ENCODE measurements at places on chromosomes 1 and 21.

GRCh38 chr1:61569303-61569621, 155.7 kb downstream of the TM2D1 start:
- peaks cover 5% of the 10 kb centered on the region for H3K27me3 ChIP-seq
- no peak overlapping the region for H3K4me3 ChIP-seq
- DNase-seq = no peak
- no peaks in the 10 kb centered on the region for H3K36me3 ChIP-seq

GRCh38 chr1:192707978-192708547, 72.1 kb downstream of the RGS13 start:
- no peak for DNase-seq
- no peaks in the 10 kb centered on the region for H3K36me3 ChIP-seq
- no peak overlapping the region for H3K4me3 ChIP-seq
- no peaks in the 10 kb centered on the region for H3K27me3 ChIP-seq
- H3K27ac ChIP-seq = no peak overlapping the region

- H3K4me3 ChIP-seq = no peak overlapping the region
- H3K4me1 ChIP-seq = no peaks in the 10 kb centered on the region
- no peaks in the 10 kb centered on the region for H3K36me3 ChIP-seq
- no peak for DNase-seq
Measured at GRCh38 chr1:21924503-21925005, 12.6 kb downstream of the HSPG2 start.

- no peak overlapping the region for H3K4me3 ChIP-seq
- no peak overlapping the region for H3K27ac ChIP-seq
- H3K36me3 ChIP-seq = no peaks in the 10 kb centered on the region
- DNase-seq = no peak
Measured at GRCh38 chr1:66642992-66643391, 109.0 kb downstream of the SGIP1 start.

GRCh38 chr1:117928881-117929342, 509 bp downstream of the GDAP2 start:
- peak overlapping the region; percentile 89 for H3K27ac ChIP-seq
- DNase-seq = peak; percentile 45
- no peaks in the 10 kb centered on the region for H3K27me3 ChIP-seq
- H3K4me1 ChIP-seq = peaks cover 44% of the 10 kb centered on the region
- H3K36me3 ChIP-seq = peaks cover 21% of the 10 kb centered on the region

- H3K36me3 ChIP-seq = peaks cover 21% of the 10 kb centered on the region
- no peaks in the 10 kb centered on the region for H3K27me3 ChIP-seq
- no peak for DNase-seq
- H3K4me1 ChIP-seq = peaks cover 15% of the 10 kb centered on the region
- peak overlapping the region; percentile 59 for H3K4me3 ChIP-seq
Measured at GRCh38 chr1:59026472-59026948, 242.7 kb upstream of the JUN start.

DNA sequence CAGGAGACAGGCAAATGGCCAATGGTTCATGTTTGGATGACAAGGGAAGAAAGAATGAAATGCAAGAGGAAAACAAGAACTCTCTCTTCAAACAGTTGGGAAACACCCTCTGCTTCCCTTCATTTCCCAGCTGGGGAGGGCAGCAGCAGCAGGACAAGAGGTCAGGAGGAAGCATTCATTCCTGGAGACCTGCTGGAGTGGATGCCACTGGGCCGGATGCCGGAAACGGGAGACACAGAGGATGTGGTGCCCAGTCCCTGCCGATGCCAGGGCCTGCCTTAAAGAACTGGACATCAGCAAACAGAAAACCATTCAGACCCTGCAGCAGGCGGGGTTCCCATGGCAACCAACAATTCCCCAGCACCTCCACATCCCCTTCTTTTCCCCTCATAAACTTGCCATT, 102.3 kb upstream of the ZNF648 start:
- H3K27ac ChIP-seq = no peak overlapping the region
- no peaks in the 10 kb centered on the region for H3K36me3 ChIP-seq
- H3K4me1 ChIP-seq = no peaks in the 10 kb centered on the region
- peaks cover 3% of the 10 kb centered on the region for H3K27me3 ChIP-seq

DNA sequence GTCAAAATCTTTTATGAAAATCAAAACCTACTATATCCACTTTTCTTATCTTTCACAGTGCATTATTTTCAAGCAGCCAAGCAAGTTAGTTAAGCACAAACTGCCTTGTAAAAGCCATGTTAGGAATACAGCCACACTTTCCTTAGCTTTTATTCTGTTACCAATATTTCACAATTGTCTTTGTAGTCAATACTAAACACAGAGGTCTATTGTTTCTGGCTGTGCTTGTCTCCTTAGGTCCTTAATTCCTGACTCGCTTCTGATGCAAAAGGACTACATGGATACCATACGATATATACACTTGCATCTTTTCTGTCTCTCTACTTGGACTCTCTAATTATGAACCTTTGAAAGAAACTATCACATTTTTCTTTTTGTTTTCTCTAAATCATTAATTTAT, 331.8 kb downstream of the NEGR1 start:
- no peak overlapping the region for H3K27ac ChIP-seq
- no peak for DNase-seq
- H3K4me3 ChIP-seq = no peak overlapping the region
- H3K27me3 ChIP-seq = no peaks in the 10 kb centered on the region
- H3K36me3 ChIP-seq = no peaks in the 10 kb centered on the region
- no peaks in the 10 kb centered on the region for H3K4me1 ChIP-seq

GRCh38 chr1:6103111-6103853, 57.6 kb downstream of the KCNAB2 start:
- peaks cover 4% of the 10 kb centered on the region for H3K36me3 ChIP-seq
- no peak overlapping the region for H3K27ac ChIP-seq
- DNase-seq = no peak
- no peak overlapping the region for H3K4me3 ChIP-seq

GRCh38 chr1:91864017-91864700, 21.8 kb downstream of the TGFBR3 start:
- H3K36me3 ChIP-seq = peaks cover 11% of the 10 kb centered on the region
- no peak for DNase-seq
- H3K27me3 ChIP-seq = peaks cover 15% of the 10 kb centered on the region
- H3K27ac ChIP-seq = no peak overlapping the region

DNA sequence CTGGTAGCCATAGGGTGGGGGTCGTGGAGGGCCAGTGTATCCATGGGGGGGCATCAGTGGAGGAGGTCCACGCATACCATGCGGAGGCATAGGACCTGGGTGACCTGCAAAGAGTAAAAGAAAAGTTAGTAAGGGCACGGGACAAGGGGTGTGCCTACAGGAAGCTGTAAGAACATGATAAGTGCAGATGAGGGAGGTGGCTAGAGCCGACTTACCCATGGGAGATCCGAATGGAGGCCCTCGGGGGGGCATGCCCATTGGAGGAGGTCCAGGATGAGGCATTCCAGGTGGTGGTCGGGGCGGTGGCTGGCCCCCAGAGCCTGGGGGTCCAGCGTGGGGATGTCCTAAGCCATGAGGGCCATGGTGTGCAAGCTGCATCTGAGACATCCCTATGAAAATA, 4.0 kb downstream of the SF3B4 start:
- peak overlapping the region; percentile 42 for H3K4me3 ChIP-seq
- H3K36me3 ChIP-seq = peaks cover 50% of the 10 kb centered on the region
- H3K27me3 ChIP-seq = no peaks in the 10 kb centered on the region
- peaks cover 45% of the 10 kb centered on the region for H3K4me1 ChIP-seq
- DNase-seq = no peak

GRCh38 chr1:195851804-195852203, 756.4 kb downstream of the KCNT2 start:
- no peaks in the 10 kb centered on the region for H3K4me1 ChIP-seq
- no peak for DNase-seq
- no peak overlapping the region for H3K4me3 ChIP-seq
- H3K27ac ChIP-seq = no peak overlapping the region
- no peaks in the 10 kb centered on the region for H3K27me3 ChIP-seq
- H3K36me3 ChIP-seq = no peaks in the 10 kb centered on the region

DNA sequence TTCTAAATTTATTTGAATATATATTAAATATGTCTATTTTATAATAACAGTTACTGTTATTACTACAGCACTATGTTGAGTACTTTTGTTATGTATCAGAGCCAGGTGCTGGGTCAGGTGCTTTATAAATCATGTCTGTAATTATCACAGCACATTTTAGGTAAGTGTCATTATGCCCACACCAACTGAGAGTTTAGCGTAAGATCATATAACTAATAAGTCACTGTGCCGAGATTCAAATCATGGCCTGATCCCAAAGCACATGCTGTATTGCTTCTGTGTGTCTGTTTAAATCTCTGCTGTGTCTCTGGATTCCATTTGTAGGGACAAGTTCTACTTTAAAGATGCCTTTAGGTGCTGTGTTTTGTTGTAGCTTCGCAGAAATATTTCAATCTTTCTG, 1.9 kb downstream of the GPSM2 start:
- H3K27me3 ChIP-seq = peaks cover 3% of the 10 kb centered on the region
- H3K36me3 ChIP-seq = peaks cover 11% of the 10 kb centered on the region
- no peak overlapping the region for H3K27ac ChIP-seq

All from activated T-helper 1 cell treated with anti-CD3 and anti-CD28 coated beads, Interleukin-12 subunit alpha, Interleukin-12 subunit beta, Interleukin-2, Interleukin-4 antibody, amounts not matched to agents 30 ng/mL and 10 ng/mL and 1 ng/mL, durations not matched to agents 14 hours and 24 hours and 36 hours (primary cell).